Inflammatory macrophage treated with lipopolysaccharide for 1 hour (primary cell): ENCODE measurements at places on chromosomes 6 and 20.

GRCh38 chr6:44723439-44724197 is 336.1 kb downstream of the CDC5L start:
- DNase-seq, result no peak

- DNase-seq, result no peak
These were observed 25.2 kb downstream of the CAPN11 start for GRCh38 chr6:44183783-44184182.

GRCh38 chr20:34791289-34792020 is 34.0 kb downstream of the NCOA6 start:
- DNase-seq, result peak; percentile 63

GRCh38 chr20:36839150-36839549 is 36.8 kb upstream of the TLDC2 start:
- no peak for DNase-seq

GRCh38 chr6:99560668-99561067 is 7.8 kb downstream of the CCNC start:
- no peak for DNase-seq

DNA sequence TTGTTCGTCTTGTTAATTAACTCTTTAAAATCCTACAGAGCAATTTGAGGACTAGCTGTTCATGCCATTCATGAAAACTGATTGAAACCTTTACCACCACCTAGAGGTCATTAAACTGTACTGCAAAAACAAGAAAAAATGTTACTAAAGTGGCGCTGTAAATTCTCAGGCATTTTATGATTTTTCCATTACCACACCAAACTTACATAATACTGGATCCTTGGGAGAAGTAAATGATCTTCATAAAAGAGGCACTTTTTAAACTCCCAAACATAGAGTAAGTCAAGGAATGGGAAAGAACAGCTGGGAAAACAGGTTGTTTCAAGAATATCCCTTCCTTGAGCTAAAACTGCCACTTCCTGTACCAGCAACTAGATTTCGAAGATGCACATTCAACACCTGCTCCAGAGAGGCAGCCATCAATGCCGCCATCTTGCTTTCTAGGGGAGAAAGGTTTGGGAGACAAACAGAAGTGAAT is 54.3 kb downstream of the MYLIP start:
- DNase-seq, result peak; percentile 39

DNA sequence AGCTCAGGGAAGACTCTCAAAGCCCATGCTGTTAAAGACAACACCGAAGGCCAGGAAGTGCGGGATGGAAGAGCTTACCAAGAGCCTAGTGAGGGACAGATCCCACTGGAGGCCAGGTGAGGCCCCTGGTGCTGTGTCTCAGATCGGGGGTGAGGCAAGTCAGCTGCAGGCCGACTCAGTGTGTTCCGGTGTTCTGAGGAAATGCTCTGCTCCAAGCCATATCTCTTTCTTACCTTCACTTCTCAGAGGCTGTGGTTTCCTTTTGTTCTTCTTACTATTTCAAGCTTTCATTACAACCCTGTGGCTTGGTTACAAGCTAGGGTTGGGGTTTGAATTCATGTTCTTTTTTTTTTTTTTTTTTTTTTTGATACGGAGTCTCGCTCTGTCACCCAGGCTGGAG is 114.3 kb upstream of the ZFP64 start:
- no peak for DNase-seq

DNA sequence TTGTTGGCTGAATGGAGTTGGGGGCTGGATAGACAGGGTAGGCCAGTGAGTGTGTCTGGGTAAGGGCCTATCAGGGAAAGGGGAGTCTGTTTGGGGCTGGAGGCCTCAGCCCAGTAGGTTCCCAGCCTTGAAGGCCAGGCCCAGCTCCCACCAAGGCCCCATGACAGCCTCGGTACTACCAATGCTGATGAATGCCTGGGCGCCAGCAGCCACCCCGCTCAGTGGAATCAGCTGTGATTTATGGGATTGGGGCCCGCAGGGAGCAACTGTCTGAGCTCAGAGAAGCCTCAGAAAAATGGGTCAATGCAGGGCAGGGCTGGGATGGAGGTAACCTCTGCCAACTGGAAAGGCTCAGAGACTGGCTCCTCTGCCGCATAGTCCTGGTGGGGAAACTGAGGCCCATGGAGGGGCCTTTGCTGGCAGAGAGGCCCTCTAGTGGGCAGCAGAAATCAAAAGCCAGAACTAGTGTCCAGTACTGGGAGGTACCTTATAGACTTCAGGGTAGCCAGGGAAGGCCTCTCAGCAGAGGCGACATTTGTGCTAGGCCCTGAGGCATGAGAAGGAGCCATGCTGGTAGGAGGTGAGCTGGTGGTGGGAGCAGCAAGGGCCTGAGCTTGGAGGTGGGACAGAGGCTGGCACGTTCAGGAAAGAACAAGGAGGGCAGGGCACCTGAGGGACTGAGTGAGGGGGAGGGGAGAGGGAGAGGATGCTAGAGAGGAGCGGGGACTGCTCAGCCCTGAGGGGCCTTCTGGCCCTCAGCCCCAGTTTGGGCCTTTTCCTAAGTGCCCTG is 36.4 kb downstream of the DLGAP4 start:
- no peak for DNase-seq

DNA sequence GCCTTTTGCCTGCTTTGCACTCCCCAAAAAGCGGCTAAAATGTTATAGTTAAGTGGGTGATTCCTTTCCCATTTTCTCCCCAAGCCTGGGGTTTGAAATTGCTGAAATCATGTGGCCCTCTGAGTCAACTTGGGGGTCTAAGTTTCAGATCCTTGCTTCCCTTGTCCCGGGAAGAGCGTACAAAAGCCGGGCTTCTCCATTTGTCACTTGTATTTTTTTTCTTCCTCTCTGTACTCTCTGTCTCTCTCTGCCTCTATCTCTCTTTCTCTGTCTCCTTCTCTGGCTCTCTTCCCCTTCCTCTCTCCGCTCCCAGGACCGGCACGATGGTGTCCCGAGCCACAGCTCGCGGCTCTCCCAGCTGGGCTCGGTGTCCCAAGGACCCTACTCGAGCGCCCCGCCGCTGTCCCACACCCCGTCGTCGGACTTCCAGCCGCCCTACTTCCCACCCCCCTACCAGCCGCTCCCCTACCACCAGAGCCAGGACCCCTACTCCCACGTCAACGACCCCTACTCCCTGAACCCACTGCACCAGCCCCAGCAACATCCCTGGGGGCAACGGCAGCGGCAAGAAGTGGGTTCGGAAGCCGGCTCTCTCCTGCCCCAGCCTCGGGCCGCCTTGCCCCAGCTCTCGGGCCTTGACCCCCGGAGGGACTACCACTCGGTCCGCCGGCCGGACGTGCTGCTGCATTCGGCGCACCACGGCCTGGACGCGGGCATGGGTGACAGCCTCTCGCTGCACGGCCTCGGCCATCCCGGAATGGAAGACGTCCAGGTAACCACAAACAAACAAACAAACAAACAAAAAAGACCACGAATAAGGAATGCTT is 4.6 kb downstream of the TFAP2B start:
- DNase-seq, result no peak

GRCh38 chr6:113587078-113587699 is 270.0 kb upstream of the MARCKS start:
- DNase-seq, result no peak

GRCh38 chr6:73954881-73955280 is 258.9 kb downstream of the CD109 start:
- DNase-seq, result no peak

GRCh38 chr6:36373368-36374019 is 14.0 kb downstream of the ETV7 start:
- DNase-seq, result no peak

DNA sequence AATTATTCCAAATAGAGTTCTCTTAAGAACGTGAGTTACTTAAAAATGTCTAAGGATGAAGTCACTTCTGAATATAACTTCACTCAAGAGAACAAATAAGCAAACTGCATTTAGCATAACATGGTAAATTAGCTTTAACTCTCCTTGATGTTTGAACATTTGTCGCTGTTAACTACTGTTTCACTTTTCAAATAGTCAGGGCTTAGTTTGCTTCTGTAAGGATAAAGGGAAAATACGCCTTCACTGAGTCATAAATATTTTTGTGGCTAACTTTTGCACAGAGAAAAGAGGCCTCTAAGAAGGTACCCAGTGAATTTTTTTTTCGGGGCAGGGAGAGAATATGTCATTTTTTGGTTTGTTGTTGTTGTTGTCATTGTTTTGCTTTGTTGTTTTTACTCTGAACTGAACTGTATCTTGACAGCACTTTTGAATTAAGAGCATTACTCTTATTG is 8.1 kb downstream of the PTPN1 start:
- no peak for DNase-seq

DNA sequence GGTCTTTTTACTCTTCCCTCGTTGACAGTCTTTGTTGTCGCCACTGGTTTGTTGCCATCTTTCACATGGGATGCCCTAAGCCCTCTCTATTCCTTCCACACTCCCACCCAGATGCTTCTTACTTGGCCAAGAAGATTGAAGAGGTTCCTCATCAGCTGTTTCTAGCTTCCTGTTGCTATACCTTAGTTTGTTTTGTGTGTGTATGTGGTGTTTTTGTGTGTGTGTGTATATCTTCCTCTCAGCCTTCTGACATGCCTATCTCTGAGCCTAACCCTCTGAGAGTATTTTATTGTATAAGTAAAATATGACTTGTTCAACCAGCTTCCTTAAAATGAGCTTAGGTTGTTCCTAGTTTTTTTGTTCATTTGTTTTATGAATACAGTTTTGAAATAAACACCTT is 35.9 kb downstream of the ENPP1 start:
- DNase-seq, result no peak

DNA sequence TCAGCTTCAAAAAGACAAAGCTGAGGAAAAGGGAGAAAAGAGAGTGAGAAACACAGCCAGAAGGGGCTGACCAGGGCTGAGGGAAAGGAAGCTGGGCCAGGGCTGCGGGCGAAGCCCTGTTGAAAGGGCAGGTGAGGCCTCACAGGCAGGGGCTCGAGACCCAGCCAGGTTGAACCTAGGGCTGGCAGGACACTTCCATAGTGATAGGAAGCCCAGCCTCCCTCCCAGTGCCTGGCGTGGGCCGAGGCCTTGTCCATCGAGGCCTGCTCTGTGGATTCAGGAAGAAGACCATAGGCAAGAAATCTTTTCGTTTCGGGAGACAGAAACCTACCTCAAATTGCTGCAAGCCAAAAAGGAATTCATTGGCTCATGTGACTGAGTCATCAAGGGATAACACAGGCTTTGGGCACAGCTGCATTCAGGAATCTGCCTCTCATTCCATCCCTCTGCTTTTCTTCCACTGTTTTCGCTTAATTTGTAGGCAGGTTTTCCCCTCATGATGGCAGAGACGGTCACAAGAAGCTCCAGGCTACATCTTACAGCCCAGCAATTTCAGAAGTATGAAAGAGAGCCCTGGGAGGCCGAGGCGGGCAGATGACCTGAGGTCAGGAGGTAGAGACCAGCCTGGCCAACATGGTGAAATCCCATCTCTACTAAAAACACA is 311.1 kb upstream of the SULF2 start:
- DNase-seq, result no peak

GRCh38 chr6:74765486-74765885 is 440.4 kb downstream of the COL12A1 start:
- no peak for DNase-seq

DNA sequence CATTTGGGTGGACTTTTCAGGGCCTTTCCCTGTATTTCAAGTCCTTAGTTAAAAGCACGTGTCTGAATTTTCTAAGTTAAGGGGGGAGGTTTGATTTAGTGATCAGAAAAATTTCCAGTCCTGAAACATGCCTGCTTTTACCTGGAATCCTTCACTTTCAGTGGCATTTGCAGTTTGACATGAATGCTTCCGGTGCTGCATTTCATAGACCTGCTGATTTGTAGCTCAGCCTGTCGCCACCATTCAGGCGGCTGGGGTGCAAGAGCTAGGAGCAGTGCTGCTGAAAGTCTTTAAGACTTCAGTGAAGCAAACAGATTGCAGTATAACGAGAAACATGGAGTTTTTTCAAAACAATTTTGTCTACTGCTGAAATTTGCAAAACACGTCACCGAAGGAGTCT is 14.0 kb downstream of the RPS6KA2 start:
- DNase-seq, result no peak

- no peak for DNase-seq
These were observed 94.0 kb downstream of the ZMYND8 start for GRCh38 chr20:47262365-47263013.

GRCh38 chr6:81572020-81572419 is 180.5 kb downstream of the TENT5A start:
- DNase-seq, result no peak

DNA sequence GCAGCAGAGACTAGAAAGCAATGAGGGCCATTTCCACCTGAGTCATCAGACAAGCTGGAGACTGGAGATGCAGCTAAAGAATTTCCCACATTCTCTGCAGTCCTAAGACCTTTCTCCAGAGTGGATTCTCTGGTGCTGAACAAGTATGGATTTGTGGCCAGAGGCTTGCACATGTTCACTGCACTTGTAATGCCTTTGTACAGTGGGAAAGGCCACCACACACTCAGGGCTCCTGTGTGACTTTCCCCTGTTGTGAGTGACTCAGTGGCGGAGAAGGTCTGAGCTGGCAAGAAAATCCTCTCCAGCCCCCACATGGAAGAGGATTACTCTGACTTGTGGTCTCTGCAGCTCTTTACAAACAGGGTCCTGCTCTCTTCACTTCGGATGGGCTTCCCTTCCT is 192.3 kb downstream of the C6orf118 start:
- DNase-seq, result no peak

DNA sequence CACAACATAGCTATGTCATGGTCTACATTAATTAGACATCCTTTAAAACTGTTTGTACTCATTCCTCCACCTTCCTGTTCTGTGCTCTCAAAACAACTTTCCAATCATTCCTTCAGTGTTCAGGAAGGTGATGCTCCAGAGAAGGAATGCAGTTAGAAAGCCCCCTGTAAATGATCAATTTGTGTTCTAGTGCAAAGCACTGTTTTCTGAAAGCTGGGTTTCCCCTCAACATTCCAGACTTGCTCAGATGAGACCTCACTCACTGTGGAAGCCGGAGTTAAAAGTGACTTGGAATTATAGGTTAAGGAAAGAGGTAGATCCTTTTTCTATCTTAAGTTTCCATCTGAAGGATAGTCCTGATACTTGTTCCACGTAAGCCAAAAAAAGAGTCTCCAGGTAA is 95.9 kb downstream of the BMP2 start:
- no peak for DNase-seq

- DNase-seq, result no peak
These were observed 107.7 kb upstream of the TMEM181 start for GRCh38 chr6:158452191-158452590.

DNA sequence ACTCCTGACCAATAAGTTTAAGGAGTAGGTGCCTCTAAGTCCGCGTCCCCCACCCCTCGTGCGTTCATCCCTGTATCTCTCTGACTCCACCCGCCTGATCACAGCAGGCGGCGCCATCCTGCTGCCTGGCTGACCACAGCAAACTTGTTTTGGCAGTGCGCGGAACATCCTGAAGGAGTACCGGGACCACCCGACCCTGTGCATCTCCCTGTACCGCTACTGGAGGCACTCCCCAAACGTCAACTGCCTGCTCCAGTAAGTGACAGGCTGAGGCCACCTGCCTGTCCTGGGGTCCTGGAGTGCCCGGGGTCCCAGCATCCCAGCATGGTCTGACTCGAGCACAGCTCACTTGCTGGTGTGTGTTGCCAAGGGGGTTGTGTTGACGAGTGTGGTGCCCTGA is 19.0 kb downstream of the PNLDC1 start:
- no peak for DNase-seq
